ENCODE measurements at places on chromosomes 7 and 10.

DNA sequence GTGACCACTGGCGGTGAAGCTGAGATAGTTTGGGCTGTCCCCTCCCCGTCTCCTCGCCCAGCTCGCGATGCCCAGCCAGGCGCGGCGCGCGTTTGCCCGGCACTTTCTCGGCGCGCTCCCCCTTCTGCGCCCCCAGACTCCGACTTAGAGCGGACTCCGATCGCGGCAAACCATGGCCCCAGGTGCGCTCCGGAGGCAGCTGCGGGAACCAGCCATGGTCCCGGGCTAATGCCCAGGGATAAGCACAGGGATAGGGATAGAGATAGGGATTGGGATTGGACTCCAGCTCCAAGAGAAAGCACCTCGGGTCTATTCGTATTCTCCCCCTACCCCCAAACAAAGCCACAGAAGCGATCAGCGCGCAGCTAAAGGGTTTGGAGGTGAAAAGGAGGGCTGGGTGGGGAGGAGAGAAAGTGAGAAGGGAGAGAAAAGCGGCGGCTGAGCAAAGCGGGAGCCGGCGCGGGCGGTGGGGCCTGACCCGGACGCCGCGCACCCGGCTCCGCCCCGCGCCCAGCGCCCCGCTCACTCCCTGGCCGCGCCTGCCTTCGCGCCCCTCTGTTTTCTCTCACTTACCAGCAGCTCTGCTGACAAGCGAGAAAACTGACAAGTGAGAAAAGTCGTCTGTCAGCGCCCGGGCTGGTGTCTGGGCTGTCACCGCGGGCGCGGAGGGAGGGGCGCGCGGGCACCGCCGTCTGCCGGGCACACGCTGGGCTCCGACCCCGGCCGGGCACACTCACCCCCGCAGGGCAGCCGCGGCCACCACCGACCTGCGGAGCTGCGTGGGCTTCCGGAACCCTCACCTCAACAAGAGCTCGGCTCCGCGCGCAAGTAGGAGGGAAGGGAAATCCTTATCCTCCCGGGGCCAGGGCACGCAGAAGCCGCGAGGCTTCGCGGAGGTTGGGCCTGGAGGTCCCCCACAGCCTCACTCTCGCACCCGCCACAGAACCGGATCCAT lies at the start of gene PDE1C:
Gene PDE1C, minus strand, starts transcription at position 2 of the 955 bp plus-strand sequence.
- peak; percentile 31 for DNase-seq

GRCh38 chr7:2018569-2019460 lies 213.9 kb downstream of the MAD1L1 start:
- DNase-seq, result no peak

- no peak for DNase-seq
Measured at GRCh38 chr10:8066797-8067196, 12.3 kb downstream of the GATA3 start.

DNA sequence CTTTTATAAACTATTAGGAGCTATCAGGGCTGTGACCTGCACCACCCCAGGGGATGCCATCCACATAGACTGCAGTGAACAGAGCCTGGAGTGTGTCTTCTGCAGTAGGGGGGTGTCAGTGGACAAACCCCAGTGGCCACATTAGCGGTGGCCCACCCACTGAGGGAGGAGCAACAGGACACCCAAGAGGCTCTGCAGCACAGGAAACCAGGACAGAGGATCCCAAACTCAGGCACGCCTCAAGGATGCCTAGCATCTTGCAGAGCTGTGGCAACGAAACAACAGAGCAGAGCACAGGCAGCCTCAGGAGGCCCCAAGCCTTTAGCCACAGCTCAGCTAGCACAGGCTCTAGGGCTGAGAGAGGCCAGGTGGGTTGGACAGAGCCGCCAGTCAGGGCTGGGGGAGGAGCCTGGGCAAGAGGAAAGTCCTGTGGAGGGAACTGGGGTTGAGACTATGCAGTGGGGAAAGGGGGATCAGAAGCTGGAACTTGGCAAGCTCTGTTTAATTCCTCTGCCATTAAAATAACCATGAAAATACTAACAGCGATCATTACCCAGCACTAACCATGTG lies 53.8 kb downstream of the GRID1 start:
- DNase-seq, result no peak

GRCh38 chr7:85103962-85104361 lies 82.9 kb downstream of the SEMA3D start:
- DNase-seq, result no peak

DNA sequence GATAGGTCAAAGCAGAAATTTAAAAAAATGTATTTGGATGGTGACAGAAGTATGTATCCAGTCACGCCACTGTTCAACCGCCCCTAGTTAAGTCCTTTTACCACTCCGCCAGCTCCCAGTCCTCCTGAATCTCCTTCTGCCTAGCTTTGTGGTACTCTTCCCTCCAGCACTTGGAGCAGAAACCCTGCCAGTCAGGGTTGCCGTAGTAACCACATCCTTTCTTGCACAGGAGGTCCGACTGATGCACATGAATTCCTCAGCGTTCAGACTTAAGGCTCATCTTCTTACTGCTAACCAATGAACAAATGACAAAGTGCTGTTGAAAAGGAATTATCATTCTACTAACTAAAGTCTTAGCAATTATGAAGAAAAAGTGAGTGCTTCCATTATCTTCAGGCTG lies 175.3 kb upstream of the KCTD7 start:
- DNase-seq, result no peak

- DNase-seq, result no peak
Measured at GRCh38 chr7:137881607-137882260, 35.0 kb upstream of the DGKI start.

GRCh38 chr7:8320174-8320573 lies 58.2 kb upstream of the ICA1 start:
- no peak for DNase-seq

Data from NCI-H1105 (cell line).